Coronary artery (tissue), 2 donors: ENCODE measurements at places on chromosomes 2 and 18.

DNA sequence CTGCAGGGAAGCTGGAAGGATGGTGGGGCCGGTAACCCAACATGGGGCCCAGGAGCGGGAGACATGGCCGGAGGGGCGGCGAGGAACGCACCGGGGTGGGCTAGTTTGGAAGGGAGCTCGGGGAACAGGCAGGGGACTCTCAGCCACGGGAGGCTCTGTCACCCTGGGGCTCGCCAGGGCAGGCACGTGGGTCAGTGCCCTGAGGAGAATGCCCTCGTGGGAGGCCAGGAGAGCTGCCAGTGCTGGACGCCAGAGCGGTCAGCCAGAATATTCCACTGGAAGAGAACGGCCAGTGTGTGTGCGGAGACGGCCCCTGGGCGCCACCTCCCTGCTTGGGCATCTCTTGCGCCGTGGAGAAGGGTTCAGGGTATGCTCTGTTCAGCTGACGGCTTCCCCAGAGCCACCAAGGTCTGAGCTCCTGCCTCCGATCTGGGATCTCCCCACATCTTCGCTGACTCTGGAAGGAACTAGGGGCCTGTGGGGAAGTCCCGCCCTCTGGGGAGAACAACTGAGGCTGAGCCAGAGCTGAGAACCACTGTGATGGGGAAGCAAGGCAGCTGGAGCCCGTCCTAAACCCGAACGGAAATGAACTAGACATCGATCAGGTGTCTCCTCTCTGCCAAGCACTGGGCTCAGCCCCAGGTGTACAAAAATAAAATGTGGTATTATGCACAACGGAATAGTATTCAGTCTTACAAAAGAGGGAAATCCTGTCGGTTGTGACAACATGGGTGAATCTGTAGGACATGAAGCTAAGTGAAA, 49.3 kb downstream of the TNP1 start:
- DNase-seq = no peak

GRCh38 chr2:207635468-207636200, 10.4 kb upstream of the METTL21A start:
- no peak for DNase-seq

- DNase-seq = no peak
Measured at GRCh38 chr18:78962098-78962497, 17.5 kb upstream of the SALL3 start.

DNA sequence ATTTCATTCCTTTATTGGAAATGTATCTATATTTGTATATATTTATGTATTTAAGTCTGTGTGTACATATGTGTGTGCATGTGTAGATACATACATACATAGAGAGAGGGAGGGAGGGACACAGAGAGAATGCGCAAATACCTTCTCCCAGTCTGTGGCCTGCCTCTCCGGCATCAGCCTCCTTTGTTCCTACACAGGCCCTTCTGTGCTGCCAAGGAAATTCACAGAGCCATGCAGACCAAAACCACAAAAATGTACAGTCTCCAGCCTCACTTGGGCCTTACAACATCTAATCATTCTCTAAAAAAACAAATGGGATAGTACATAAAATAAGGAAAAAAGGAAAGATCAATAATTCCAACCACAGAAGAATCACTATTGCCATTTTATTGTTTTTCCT, 8.8 kb upstream of the CRACDL start:
- DNase-seq = no peak

DNA sequence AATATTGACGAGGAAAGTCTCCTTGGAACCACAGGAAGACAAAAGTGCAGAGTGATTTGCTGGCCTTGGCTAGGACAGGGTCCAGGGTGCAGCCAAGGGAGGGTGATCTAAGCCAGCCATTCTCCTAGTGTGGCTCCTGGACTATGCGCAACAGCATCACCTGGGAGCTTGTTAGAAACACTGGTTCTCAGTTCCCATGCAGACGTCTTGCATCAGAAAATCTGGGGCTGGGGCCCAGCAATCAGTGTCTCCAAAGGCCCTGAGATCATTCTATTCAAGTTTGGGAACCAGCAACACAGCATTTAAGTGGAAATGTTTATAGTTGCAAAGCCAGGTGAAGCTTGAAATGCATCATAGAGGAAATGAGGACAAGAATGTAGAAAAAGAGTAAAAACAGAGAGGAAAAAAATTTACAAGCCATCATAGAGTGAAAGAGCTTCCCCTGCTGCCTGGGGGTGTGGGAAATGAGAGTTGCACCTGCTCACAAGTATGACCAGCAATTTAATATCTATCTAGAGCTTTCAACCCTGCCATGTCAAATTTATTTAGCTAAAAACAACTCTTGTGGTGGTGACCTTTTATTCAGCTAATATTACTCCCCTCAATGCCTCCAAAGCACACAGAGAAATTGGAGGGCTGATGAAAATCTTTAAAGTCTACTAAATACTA, 54.4 kb upstream of the SEC11C start:
- DNase-seq = no peak

- peak; percentile 46 for DNase-seq
Measured at GRCh38 chr2:120405759-120406099, 59.8 kb downstream of the INHBB start.
